NCI-H82 (cell line): ENCODE measurements at places on chromosomes 1 and 21.

DNA sequence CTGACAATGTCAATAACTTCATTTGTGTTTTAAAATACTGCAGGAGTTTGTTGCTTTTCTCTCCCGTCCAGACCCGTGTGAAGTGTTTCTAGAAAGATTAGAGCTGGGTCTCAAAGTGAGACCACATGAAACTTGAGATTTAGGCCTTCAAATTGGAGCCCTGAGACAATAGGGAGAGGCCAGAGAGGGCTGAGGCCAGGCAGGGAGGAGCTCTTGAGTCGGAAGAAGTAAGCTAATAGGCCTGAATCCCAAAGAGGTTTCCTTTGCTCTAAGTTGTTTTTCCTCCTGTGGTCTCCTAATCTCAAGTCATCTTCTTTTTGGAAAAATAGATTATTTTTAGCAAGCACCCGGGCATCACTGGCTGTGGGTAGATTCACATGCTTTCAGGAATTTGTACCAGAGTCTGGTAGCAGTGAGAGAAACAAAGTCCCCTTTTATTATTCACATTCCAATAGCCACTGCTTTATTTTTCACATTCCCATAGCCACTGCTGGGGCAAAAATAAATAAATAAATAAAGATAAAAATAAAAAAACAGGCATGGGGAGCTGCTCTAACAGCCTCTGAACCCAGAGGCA is 25.6 kb downstream of the CD244 start:
- DNase-seq: no peak

DNA sequence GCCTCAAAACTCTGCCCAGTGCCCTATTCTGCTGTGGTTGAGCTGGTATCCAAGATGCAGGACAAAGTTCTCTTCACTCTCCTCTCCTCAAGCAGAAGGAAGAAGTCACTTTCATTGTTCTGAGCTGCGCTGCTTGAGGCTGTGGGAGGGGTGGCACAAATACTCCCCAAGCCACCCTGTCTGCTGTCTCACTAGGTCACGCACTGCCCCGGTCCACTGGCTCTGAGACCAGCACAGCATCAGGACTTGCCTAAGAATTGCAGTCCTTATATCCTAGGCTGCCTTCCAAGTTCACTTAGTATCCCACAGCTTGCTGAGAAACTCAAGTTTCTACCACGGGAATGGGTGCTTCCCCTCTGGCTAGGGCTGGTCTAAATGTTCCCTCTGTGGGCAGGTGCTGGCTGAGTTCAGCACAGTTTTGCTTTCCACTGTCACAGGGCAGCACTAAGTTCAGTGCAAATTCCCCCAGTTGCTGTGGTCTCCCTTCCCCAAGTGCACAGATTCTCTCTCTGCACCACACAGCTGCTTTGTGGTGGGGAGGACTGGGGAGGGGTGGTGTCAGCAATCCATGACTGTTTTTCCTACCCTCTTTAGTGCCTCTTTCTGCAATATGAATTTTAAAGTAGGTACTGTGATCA is 32.4 kb downstream of the SLC9C2 start:
- DNase-seq: no peak

GRCh38 chr1:157437296-157437695 is 115.0 kb downstream of the FCRL5 start:
- no peak for DNase-seq

- peak; percentile 88 for DNase-seq
These were observed 55.0 kb downstream of the PLXNA2 start for GRCh38 chr1:208189183-208189582.

- DNase-seq: no peak
These were observed 85.1 kb downstream of the MTR start for GRCh38 chr1:236880209-236880608.

GRCh38 chr1:169698976-169699375 is 12.4 kb downstream of the SELL start:
- DNase-seq: no peak

DNA sequence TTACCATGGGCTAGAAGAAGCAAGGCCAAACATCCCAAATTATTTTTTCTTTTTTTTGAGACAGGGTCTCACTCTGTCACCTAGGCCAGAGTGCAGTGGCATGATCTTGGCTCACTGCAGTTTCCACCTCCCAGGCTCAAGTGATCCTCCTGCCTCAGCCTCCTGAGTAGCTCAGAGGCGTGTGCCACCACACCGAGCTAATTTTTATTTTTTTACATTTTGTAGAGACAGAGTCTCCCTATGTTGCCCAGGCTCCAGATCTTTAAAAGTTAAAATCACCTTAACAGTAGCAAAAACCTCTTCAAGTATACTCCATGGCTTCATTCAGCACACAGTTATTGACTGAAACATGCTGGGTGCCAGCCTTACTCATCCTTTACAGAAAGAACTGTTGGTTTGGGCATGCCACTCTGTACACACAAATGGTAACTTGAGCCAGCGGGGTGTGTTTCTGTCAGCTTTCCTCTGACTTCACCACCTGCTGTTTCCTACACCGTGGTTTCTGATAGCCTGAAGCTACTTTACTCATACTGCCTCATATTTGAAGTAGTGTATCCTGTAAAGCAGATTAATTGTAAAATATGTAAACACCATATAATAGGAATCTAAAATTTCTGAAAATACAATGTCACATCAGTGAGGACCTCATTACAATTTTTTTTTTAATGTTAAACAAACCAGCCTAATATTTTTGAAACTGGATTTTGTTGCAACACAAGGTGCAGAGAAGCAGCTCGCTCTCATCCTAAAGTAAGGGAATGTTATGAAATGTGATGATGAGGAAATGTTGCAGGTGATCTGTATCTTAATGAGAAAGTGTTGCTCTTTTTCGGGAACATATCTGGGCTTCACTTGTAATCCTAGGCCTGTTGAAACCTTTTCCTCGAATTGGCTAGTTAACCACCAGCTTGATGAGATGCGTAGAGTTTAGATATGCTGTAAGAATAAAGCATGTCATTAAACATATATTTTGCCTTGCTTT is 113.9 kb downstream of the ATP5PO start:
- DNase-seq: no peak

DNA sequence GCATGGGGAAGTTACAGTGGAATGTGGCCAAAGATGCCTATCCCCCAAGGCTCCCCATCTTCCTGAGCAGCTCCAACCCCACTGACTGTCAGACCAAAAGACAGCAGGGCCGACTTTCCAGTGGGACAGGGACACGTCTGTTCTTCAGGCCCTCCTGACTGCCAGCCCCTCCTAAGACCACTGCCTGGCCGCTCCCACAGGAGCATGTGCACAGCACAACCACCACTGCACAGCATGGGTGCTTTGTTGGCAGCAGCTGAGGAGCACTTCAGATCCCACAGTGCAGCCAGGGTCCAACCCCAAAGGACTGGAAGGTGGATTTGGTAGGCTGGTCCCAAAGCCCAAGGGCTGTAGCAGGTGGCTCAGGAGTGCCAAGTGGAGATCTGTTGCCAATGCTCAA is 648.3 kb upstream of the BRINP3 start:
- DNase-seq: no peak

- DNase-seq: no peak
These were observed 56.7 kb downstream of the PLPP3 start for GRCh38 chr1:56522680-56523079.

DNA sequence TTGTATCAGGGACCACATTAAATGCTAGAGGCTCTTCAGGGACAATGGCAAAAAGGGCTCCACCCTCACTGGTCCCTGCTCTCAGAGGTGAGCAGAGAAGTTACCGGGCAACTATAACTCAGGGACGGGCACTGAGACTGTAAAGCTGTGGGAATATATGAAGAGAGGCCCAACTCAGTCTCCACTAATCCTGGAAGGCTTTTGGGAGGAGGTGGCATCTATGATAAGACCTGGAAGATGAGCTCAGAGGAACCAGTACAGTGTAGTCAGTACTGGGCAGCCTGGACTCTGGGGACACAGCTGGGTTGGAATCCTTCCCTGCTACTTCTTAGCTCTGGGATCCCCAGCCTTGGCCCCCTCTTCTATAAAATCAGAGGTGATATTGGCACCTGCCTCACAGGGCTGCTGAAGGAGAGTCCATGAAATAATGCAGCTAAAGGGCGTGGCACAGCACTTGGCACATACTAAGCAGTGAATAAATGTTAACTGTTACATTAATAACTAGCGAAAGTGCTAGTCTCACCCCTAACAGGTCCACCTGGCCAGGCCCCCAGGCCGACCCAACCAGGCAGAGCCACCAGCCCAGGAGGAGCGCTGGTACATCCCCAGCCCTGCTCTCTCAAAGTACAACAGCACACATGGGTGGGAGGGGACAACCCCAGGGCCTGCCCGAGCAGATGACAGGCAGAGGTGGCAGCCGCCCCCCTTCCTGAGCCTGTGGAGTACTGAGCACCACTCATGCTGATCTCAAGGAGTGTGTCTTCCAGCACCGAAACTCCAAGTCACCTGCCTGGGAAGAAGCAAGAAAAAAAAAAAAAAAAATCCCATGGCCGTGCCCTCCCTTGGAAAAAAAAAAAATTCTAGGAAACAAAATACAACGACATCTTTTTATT is 62.7 kb downstream of the CASZ1 start:
- peak; percentile 62 for DNase-seq

- no peak for DNase-seq
These were observed 18.4 kb upstream of the COP1 start for GRCh38 chr1:176225479-176225875.

GRCh38 chr1:25246600-25247023 is 642 bp downstream of the RSRP1 start:
- DNase-seq: peak; percentile 54

- DNase-seq: no peak
These were observed 37.2 kb downstream of the DNTTIP2 start for GRCh38 chr1:93841771-93842170.

GRCh38 chr1:205954819-205955404 is 11.7 kb upstream of the SLC26A9 start:
- no peak for DNase-seq

DNA sequence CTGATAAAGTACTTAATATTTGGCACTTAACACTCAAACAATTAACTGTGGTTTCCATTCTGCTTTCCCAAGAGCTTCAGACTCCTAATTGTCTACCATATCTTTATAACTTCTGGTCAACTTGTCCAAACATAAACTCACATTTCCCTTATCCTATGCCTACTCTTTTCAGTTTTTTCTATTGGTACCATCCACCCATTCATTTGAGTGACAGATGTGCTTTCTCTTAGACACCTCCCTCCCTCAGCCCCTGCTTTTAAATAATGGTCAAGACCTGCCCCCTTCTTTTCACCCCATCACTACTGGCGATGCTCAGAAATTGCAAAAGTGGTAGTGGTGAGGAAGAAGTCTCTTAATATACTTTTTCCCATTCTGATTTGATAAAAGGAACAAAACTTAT is 5.5 kb downstream of the SLC16A4 start:
- no peak for DNase-seq

DNA sequence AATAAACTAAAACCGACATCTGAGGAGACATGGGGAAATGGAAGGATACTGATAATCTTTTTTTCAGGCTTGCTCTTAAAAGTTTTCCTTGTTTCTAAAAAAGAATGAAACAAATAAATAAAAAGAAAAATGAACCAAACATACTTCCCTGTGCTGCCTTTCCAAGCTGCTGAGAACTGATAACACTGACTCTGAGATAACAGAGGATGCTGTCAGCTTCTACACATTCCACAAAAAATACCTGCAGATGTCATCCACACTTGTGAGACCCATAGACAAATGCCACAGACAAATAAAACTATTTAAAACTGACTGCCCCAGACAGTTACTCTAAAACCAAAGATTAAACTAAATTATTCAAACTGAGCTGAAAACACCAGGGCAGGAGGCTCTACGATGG is 12.0 kb upstream of the OR6K3 start:
- no peak for DNase-seq

DNA sequence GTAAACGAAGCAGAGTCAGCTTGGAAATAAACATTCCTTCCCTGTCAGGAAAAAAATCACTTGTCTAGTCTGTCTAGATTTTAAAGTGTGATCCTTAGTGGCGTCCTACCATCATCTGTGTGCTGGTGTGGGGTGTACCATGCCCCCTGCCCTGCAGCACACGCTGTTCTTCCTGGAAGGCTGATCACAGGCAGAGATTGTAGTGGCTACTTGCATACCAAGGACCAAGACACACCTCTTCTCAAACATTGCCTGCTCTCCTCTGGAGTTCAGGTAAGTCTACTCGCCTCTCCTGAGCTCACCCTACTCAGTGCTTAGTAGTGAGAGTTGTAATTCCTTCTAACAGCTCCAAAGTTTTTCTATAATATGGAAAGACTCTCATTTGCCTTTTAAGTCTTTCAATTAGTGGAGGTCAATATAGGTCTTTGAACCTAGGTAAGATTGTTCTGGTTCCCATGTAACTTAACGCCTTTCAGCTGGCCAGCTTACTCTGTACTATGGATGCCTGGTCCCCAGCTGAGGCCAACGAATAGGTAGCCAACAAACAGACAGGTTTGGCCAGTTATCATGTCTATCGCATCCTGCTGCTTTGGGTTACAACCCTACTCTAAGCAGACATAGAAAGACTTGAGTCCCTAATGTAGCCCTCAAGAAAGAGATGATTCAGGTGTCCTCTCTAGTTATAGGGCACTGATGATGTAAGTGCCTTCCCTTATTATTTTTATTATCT is 55.4 kb downstream of the XCL1 start:
- no peak for DNase-seq

- DNase-seq: peak; percentile 79
These were observed 115.4 kb downstream of the TRABD2B start for GRCh38 chr1:47881505-47882442.

GRCh38 chr1:53065391-53065790 is 3.4 kb downstream of the PODN start:
- no peak for DNase-seq

DNA sequence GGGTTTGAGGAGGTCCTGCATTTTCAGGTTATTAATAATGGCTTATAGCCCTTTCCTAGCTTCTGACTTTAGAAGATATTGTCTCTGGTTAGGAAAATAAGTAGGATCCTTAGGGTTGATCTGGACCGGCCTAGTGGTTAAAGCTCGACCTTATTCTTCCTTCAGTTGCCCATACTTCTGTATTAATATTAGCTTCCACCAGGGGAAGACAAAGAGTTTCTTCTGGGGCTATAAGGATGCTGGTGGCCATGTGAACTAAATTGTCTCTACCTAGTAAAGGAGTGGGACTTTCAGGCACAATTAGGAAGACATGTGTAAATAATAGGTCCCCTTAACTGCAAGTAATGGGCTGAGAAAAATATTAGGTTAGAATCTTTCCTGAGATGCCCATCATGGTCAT is 20.6 kb upstream of the FCGR2A start:
- DNase-seq: peak; percentile 24

DNA sequence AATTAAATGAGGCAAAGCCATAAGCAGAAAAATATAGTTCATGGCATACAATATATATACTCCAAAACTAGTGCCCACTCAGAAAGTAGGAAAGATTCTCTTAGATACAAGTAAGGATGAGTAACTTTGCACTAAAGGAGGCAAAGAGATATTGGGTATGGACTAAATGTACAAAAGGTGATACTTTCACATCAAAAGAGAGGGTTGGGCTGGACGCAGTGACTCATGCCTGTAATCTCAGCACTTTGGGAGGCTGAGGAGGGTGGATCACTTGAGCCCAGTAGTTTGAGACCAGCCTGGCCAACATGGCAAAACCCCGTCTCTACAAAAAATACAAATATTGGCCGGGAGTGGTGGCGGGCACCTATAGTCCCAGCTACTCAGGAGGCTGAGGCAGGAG is 6.7 kb downstream of the KYAT3 start:
- no peak for DNase-seq
